ENCODE measurements at places on chromosomes 4 and X. TPM values are rescaled to one million over a fixed set of nuclear protein-coding genes. Genes with fewer than 3 reads are reported as not detected.

DNA sequence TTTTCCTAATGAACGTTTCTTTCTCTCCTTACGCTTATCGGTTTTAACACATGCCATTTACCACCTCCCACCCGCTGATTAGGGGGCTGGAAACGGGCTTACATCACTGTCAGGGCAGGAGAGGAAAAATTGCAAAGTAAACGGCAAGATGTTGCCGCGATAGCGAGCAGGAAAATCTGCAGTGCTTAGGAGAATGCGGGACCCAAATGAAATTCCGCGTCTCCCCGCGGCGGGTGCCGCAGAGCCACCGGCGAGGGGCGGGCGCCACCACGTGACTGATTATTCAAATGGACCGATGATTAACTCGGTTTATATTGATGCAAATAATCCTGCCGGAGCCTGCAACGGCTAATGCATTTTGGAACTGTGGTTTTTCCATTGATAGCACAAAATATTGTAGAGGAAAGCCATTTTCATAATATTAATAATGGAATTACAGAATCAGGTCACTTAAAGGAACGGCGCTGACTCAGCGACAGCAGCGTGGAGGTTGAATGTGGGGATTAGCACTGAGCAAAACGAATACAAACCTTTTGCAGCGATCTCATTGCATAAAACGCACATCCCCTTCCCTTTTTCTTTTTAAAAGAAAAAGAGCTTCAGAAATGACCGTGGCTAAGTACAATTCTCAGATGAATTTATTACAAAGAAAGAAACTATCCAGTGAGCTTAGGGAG is 224.2 kb downstream of the STIM2 start:
- no peak for DNase-seq

- DNase-seq: no peak
Observed at GRCh38 chr4:176539091-176539784, 219.5 kb downstream of the SPCS3 start.

GRCh38 chr4:139786494-139787354 is 121.1 kb downstream of the MGST2 start:
- no peak for DNase-seq

- DNase-seq: no peak
Observed at GRCh38 chrX:38563030-38563429, 1.7 kb downstream of the TSPAN7 start.

GRCh38 chrX:119231936-119232445 is 4.1 kb upstream of the PGRMC1 start:
- no peak for DNase-seq

GRCh38 chr4:14434483-14434882 is 567.8 kb upstream of the CPEB2 start:
- no peak for DNase-seq

- DNase-seq: no peak
Observed at GRCh38 chr4:8220661-8221450, 21.8 kb downstream of the SH3TC1 start.

DNA sequence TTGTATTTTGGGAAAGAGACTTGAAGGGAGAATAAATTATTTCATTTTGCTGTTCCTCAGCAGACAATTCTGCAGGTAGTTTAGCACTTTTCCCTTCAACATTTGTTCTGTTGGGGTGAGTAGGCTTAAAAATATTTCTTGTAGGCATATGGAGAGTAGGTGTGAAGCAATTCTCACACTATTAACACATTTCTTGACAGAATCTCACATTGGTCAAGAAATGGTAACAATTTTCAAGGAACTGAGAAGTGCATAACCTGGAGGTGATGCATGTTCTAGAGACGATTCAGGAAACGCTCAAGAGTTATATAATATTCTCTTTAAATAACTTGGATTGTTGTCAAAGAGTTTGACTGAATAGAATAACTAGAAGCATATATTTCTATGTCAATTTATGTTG is 658.2 kb downstream of the STIM2 start:
- DNase-seq: no peak

- DNase-seq: no peak
Observed at GRCh38 chrX:118530219-118530911, 34.8 kb downstream of the DOCK11 start.

MAGEB10 gene
- polyA plus RNA-seq: not detected

BEX5 gene
- 14.8 TPM for polyA plus RNA-seq

PNCK gene
- 1.7 TPM for polyA plus RNA-seq

GAGE2A gene
- not detected for polyA plus RNA-seq

SCD5 gene
- polyA plus RNA-seq: 30.7 TPM

MAGEA3 gene
- not detected for polyA plus RNA-seq

IL21 gene
- not detected for polyA plus RNA-seq
